Progenitor cell of endocrine pancreas (in vitro differentiated cells): ENCODE measurements at places on chromosomes 16 and 17.

GRCh38 chr16:27287051-27287811 is 18.7 kb upstream of the NSMCE1 start:
- no peak for DNase-seq

DNA sequence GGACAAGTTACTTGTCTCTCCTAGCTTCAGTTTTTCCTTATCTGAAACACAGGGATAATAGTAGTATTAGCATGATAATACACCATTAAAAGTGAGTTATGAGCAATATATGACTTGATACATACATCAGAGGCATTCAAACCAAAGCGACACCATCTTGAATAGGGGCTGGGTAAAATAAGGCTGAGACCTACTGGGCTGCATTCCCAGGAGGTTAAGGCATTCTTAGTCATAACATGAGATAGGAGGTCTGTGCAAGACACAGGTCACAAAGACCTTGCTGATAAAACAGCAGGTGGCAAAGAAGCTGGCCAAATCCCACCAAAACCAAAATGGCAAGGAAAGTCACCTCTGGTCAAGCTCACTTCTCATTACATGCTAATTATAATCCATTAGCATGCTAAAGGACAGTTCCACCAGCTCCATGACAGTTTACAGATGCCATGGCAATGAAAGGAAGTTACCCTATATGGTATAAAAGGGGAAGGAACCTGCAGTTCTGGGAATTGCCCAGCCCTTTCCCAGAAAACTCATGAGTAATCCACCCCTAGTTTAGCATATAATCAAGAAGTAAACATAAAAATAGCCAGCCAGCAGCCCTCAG is 37.2 kb upstream of the HS3ST3A1 start:
- DNase-seq = no peak

GRCh38 chr17:7217113-7217987 is 2.3 kb downstream of the DLG4 start:
- DNase-seq = no peak

DNA sequence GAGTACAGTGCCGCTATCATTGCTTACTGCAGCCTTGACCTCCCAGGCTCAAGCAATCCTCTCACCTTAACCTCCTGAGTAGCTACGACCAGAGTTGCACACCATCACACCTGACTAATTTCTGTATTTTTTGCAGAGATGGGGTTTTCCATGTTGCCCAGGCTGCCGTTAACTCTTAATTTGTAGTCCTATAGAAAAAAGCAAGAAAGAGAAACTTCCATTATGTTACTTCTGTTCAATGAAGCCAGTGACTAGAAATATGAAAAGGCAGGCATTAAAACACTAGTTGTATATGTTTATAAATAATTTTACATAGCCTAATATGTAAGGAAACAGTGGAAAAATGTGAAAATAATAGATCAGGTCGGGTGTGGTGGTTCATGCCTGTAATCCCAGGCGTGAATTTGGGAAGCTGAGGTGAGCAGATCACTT is 9.7 kb downstream of the RAD51C start:
- no peak for DNase-seq

GRCh38 chr16:20301840-20302239 is 25.5 kb downstream of the GP2 start:
- no peak for DNase-seq

GRCh38 chr16:6496996-6497395 is 835.6 kb upstream of the RBFOX1 start:
- DNase-seq = no peak

- no peak for DNase-seq
Measured at GRCh38 chr17:14376666-14377065, 75.8 kb downstream of the HS3ST3B1 start.

DNA sequence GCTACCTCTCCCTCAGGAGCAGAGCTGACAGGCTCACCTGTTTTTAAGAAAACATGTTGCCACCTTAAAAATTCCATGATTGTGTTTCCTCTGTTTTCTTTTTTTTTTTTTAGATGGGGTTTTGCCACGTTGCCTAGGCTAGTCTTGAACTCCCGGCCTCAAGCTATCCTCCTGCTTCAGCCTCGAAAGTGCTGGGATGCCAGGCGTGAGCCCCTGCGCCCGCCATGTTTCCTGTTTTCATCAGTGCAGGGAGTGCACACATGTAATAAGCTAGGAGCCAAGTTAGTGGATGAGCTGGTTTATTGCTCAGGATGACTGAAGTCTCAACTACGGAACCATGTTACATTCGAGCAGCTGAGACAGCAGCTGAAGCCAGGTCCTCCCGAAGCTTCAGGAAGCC is 13.6 kb downstream of the MRM3 start:
- no peak for DNase-seq

- DNase-seq = no peak
Measured at GRCh38 chr16:75080205-75081029, 36.2 kb downstream of the LDHD start.
